ENCODE measurements at places on chromosomes 3 and 15.
A peak's percentile ranks its signal among the peaks of the same experiment; 100 is the strongest.

GRCh38 chr3:184597829-184598573, 36.4 kb downstream of the EPHB3 start:
- no peak for DNase-seq

- no peak for DNase-seq
Measured at GRCh38 chr3:78130741-78131290, 1090.9 kb downstream of the ROBO2 start.

GRCh38 chr3:161602475-161602874, 105.9 kb downstream of the OTOL1 start:
- no peak for DNase-seq

DNA sequence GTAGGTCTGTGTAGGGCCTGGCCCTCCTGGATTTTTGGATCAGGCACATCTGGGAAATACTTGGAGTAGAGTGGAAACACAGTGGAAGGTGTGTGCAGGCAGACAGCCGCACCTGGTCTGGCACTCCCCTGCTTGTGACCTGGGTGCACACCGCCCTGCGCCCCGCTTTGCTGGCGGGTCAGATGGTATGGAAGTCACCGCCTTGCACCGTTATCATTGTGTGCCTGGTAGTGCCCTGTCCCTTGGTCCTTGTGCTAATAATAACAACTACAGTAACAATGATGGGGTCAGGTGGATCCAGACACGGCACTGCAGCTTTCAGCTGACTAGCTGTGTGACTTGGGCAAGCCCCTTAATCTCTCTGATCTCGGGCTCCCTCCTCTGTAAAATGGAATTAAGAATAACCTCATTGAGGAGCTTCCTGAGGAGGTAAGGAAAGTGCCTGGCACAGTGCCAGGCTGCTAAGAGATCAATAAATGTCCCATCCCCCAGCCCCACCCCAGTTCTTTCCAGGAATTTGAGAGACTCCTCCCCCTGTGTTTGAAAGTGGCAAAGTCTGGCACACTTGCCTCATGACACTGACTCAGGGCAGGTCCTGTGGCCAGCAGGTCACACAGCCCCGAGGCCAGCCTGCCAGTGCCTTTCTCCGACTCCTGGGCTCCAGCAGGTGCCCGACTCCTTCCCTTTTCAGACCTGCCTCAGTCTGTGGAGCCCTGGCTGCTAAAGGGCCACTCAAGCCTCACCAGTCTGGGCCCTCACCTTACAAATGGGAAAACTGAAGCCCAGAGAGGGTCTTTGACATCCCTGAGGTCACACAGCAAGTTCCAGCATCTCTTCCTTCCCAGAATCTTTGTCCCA, 9.8 kb downstream of the ISG20 start:
- DNase-seq, result peak; percentile 76

GRCh38 chr3:64216274-64217147, 8.8 kb downstream of the PRICKLE2 start:
- no peak for DNase-seq

- no peak for DNase-seq
Measured at GRCh38 chr15:26197719-26198118, 334.6 kb upstream of the ATP10A start.

DNA sequence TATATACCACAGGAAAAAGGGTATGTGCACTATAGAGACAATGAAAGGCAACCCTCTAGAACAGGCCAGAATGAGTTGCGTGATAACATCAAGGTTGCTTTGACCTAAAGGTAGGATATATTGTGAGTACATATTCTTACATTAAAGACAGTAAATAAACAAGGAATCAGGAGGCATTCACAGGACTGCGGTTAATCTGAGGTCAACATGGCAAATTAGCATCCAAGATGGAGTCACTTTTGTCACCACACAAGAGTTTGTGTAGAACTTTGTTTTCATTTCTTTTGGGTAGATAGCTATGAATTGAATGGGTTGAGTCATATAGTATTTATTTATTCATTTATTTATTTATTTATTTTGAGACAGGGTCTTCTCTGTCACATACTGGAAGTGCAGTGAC, 11.5 kb upstream of the SCAP start:
- no peak for DNase-seq

GRCh38 chr15:85380812-85381642, 624 bp downstream of the AKAP13 start:
- peak; percentile 50 for DNase-seq

- DNase-seq, result no peak
Measured at GRCh38 chr3:101988596-101988995, 139.3 kb downstream of the NFKBIZ start.

GRCh38 chr3:105829229-105829628, 39.6 kb downstream of the CBLB start:
- no peak for DNase-seq

- DNase-seq, result peak; percentile 87
Measured at GRCh38 chr15:70879401-70879800, 12.8 kb downstream of the THAP10 start.

GRCh38 chr3:155031186-155031585, 48.9 kb upstream of the MME start:
- DNase-seq, result no peak

DNA sequence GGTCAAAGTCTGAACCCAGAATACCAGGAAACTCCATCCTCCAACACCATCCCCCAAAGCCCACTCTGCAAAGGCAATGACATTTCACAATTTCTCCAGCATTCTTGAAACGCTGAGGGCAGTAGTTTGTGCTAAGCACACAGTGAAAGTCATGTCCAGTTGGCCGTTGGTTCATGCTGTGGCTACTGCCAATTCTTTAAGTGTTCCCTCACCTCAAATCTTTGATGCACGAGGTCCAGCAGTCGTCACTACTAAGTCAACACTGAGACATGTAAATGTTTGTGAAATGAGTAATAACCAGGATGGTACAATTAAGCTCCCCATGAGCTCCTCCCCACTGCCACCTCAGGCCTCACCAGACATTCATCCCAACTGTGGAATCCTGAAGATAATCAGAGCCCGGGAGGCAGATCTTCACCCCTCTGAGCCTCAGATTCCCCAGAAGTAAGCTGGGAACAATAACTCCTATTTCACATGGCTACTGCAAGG, 7.0 kb downstream of the SUCLG2 start:
- DNase-seq, result peak; percentile 86

DNA sequence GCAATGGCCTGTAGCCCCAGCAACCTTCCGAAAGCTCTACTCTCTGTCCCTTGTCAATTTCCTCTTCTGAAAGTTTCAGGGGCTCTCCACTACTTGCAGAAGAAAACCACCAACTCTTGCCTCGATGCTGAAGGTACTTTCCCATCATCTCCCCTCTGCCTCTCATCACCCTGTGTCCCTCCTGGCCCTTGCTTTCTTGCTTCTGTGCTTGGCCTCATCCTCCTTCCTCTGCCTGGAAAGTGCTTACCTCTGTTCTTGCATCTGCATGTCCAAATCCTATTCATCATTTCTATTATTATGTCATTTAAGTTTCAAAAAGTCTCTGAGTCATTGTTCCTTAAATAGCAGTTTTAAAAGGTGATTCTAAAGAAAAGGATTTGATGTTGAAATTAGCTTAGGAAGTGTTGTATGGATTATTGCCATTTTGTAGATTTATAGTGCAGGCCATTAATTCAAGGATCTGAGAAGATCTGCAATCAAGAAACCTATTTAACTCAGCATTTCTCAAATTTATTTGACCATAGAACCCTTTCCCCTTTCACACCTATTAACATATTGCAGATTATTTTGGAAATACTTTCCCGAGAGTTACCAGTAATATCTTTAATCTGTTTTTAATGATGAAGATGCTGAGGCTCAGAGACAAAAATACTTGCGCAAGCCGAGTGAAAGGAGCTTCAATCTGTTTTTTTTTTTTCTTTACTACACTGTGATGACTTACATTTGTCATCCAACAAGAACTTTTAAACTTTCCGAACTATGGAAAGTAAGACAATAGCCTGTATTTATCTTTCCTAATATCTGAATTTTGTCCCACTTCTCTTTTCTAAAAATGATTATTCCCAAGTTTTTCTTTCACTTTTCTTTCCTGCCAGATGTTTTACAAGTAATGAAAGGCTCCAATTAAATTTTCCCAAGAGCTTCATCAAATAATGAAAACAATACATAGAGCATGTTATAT, 22.3 kb upstream of the CFAP161 start:
- no peak for DNase-seq

- peak; percentile 61 for DNase-seq
Measured at GRCh38 chr3:142929109-142929508, 34.4 kb downstream of the PAQR9 start.

DNA sequence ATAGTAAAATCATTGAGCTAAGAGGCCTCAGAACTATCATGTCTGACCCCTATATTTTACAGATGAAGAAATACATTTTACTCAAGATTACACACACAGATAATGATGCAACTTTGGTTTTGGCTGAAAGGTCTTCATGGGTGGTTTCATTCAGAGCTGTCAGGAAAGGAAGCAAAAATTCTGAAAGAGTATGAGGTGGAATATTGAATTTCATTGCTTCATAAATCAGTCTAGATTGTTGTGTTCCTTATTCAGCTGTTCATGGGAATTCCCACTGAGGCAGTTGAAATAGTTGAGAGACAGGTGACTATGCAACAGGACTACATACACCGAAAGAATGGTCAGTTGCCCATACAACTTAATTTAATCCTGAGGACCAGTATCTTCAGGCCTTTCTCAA, 39.4 kb downstream of the CD200 start:
- no peak for DNase-seq
